ENCODE measurements at places on chromosomes 1 and 21. TPM values are rescaled to one million over a fixed set of nuclear protein-coding genes. Genes with fewer than 3 reads are reported as not detected.

C1orf115 gene
- total RNA-seq: 1.3 TPM

TIE1 gene
- total RNA-seq: 6.7 TPM

FAM131C gene
- total RNA-seq: not detected

CD1B gene
- total RNA-seq: not detected

TFF2 gene
- total RNA-seq: not detected

OR14C36 gene
- total RNA-seq: not detected

BSND gene
- total RNA-seq: not detected

AHCYL1 gene
- 30.0 TPM for total RNA-seq

SPRR2B gene
- not detected for total RNA-seq

- DNase-seq: no peak
- H3K4me1 ChIP-seq: peaks cover 41% of the 10 kb centered on the region
- no peak overlapping the region for H3K4me3 ChIP-seq
- H3K36me3 ChIP-seq: no peaks in the 10 kb centered on the region
Measured at GRCh38 chr1:23521588-23521987, 9.4 kb downstream of the E2F2 start.

GRCh38 chr1:115088115-115088778 is 1.1 kb downstream of the TSPAN2 start:
- no peaks in the 10 kb centered on the region for H3K27me3 ChIP-seq
- DNase-seq: no peak
- H3K4me1 ChIP-seq: peaks cover 53% of the 10 kb centered on the region
- H3K36me3 ChIP-seq: no peaks in the 10 kb centered on the region
- H3K4me3 ChIP-seq: peak overlapping the region; percentile 76

GRCh38 chr21:34514576-34515115 is 2.6 kb upstream of the KCNE1 start:
- no peak overlapping the region for H3K4me3 ChIP-seq
- no peaks in the 10 kb centered on the region for H3K27me3 ChIP-seq
- H3K27ac ChIP-seq: no peak overlapping the region
- peaks cover 24% of the 10 kb centered on the region for H3K4me1 ChIP-seq

GRCh38 chr1:242522304-242522945 is 2.1 kb downstream of the PLD5 start:
- no peak overlapping the region for H3K27ac ChIP-seq
- peaks cover 8% of the 10 kb centered on the region for H3K4me1 ChIP-seq
- H3K27me3 ChIP-seq: peaks cover 27% of the 10 kb centered on the region
- no peak for DNase-seq
- no peak overlapping the region for H3K4me3 ChIP-seq

DNA sequence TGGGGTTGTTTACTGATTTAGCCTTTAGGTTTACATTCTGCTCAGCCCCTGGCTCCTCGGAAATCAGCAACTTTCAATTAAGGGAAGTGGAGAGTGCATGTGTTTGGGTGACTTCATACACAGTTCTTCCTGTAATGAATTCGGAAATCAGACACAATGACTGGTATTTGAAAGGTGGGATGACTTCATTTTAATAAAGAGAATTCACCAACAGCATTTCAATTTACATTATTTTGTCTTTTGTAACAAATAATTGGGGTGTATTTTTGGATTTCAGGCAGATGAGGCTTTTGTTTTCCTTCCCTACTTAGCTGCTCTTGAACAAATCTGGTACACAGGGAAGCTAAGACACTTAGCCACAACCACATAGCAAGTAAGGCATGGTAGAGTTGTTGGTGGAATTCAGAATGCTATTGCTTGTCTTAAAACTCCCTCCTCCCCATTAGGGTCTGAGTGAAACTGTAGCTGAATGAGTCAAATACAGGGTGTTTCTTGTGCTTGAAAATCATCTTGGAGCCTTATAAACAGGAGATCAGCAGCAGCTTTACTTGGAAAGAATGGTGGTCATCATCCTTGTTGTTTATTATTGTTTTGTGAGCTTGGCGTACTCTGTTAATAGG is 917 bp downstream of the STX12 start:
- no peaks in the 10 kb centered on the region for H3K36me3 ChIP-seq
- H3K27me3 ChIP-seq: no peaks in the 10 kb centered on the region
- peak overlapping the region; percentile 86 for H3K4me3 ChIP-seq
- peak; percentile 34 for DNase-seq
- H3K4me1 ChIP-seq: peaks cover 9% of the 10 kb centered on the region

DNA sequence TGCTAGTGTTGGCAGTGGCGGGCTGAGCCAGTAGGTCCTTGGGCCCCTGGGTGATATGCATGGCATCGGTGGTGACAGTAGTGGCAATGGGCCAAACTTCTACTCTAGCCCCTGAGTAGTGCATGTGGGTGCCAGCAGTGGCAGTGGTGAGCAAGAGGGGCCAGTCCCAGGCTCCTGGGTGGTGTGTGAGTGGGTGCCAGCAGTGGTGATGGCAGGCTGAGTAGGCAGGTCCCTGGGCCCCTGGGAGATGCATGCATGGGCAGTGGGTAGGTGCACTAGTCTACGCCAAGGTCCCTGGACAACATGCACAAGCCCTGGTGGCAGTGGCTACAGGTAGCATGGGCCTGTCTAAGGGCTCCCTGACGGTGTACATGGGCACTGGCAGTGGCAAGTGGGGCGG is 24.6 kb upstream of the TTC22 start:
- no peak for DNase-seq
- H3K27me3 ChIP-seq: no peaks in the 10 kb centered on the region
- H3K27ac ChIP-seq: no peak overlapping the region
- peaks cover 31% of the 10 kb centered on the region for H3K36me3 ChIP-seq

DNA sequence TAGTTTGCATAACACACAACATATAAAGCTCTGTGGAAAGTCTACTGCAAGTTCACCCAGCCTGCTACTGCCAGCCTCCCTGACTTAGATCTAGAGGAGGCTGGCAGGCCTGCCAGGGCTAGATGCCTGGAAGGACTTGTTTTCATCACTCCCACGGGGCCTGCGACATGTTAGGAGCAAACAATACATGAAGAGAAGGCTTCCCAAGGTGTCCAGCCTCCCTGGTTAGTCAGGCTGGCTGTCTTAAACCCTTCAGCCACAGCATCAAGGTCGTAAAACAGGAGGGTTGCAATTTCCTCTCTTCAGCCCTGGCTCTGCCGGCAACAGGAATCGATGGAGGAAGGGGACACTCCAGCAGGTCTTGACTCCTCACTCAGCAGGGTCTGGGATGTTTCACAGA is 104.5 kb downstream of the NGF start:
- no peaks in the 10 kb centered on the region for H3K36me3 ChIP-seq
- H3K4me1 ChIP-seq: no peaks in the 10 kb centered on the region
- H3K4me3 ChIP-seq: no peak overlapping the region
- H3K27ac ChIP-seq: no peak overlapping the region
- H3K27me3 ChIP-seq: no peaks in the 10 kb centered on the region

DNA sequence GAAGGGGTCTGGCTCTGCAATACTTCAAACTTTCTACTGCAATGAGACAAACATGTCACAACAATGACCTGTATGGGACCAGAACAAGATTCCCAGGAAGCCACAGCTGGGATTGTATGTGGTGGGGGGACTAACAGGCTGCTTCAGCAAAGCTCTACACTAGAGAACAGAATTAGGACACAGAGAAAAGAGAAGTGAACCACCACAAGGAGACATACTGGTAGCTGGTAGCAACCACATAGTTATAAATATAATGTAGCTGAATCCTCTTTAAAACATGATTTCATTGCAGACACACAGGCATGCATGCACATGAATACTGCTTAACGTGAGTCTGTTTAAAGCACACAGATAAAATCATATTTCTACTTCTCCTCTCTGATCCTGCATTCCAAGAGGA is 3.5 kb upstream of the ILDR2 start:
- H3K4me3 ChIP-seq: no peak overlapping the region
- no peak for DNase-seq
- H3K36me3 ChIP-seq: no peaks in the 10 kb centered on the region
